Stimulated activated naive CD4-positive, alpha-beta T cell treated with Interleukin-2 at 50 U/mL for 16 hours (primary cell): ENCODE measurements at places on chromosomes 6 and 20.

DNA sequence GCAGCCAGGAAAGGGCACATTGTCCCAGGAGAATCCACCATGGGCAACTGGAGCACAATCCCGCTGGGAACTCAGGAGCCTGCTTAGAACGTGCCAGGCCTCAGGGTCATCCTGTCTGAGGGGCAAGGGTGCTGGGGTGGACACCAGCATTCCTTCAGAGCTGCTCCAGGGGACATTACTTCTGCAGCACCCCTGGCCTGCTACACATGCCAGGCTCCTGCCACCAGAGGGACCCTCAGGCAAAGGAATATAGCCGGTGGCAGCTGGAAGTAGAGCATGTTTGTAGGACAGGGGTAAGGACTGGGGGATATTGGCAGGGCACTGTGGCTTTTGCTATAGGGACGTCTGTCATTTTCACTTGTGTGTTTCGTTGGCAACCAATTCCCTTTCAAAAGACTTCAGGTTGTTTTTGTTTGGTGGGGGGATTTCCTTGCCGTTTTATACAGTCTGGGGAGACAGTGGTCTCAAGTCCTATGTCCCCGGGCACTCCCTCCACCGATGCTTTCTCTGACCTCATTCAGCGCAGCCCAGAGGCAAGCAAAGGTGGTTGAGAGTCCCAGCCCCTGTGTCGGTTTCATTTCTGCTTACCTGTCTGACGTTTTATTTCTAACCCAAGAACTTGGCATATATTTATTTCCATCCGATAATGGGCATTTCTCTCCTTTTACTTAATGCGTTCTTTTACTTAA is 130.8 kb downstream of the JPH2 start:
- DNase-seq = no peak

DNA sequence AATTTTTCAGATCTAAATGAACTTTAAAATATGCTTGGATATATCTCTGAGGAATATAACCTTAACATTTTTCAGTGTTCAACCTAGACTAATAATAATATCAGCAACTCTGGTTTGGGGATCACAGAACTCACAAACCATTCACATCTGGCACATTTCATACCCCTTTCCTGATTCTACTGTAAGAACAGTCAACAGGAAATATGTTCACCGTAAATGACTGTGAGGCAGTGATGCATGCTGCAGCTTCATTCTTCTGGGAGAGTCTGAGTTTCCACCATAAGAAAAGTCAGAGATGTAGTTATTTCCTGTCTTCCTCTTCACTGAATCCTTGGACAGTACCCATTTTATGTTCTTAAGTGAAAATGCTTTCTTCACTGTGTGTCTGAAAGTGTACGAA is 134.2 kb upstream of the IFNGR1 start:
- DNase-seq = no peak

GRCh38 chr20:10898552-10898951 is 224.8 kb upstream of the JAG1 start:
- DNase-seq = no peak

DNA sequence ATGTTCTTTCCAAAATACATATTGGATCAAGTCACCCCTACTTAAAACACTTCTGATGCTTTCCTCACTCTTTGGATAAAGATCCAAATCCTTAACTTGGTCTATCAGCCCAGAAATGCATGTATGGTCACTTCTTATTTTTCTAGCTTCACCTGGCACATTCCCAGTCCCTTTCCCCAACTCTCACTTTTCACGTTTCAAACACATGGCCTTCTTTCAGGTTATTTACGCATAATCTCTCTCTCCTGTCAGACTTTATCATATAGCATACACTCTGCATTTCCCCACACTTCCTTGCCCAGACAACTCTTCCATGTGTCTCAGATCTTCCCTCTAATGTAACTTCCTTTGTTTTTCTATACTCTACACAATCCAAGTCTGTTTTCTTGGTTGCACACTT is 12.8 kb downstream of the PHIP start:
- no peak for DNase-seq

DNA sequence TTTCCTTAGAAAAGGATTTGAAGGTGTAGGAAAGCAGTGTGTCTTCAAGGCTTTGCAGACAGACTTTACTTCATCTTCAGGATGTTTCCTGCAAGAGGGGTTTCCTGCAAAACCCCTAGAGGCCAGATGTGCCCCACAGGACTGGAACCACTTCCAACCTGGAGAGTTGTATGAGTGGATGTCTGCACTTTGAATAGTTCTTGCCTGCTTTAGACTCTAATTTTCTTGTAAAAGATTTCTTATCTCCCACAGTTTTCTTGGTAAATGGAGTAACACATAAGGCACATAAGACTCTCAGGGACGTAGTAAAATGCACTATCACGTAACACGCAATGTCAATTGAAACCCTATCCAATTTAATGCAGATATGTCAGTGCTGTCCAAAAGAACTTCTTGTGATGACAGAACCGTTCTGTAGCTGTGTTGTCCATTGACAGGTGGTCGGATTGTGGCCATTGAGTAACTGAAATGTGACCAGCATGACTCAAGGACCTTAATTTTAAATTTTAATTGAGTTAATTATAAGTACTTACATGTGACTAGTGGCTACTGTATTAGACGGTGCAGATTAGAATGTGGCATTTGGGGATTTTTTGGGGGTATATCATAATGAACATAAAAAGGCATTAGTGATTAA is 118.7 kb downstream of the JARID2 start:
- no peak for DNase-seq

- no peak for DNase-seq
Measured at GRCh38 chr6:105791583-105792318, 294.4 kb upstream of the PRDM1 start.

DNA sequence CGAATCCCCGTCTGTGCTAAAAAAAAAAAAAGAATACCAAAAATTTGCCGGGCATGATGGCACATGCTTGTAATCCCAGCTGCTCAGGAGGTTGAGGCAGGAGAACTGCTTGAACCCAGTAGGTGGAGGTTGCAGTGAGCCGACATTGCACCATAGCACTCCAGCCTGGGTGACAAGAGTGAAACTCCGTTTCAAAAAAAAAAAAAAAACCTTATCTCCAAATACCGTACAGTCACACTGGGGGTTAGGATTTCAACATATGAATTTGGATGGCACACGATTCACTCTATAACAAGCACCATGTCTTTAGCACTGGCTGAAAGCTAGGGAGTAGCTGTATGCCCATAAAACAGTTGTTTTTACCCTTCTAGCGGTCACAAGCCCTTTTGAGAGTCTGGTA is 3.8 kb downstream of the SMIM13 start:
- no peak for DNase-seq

DNA sequence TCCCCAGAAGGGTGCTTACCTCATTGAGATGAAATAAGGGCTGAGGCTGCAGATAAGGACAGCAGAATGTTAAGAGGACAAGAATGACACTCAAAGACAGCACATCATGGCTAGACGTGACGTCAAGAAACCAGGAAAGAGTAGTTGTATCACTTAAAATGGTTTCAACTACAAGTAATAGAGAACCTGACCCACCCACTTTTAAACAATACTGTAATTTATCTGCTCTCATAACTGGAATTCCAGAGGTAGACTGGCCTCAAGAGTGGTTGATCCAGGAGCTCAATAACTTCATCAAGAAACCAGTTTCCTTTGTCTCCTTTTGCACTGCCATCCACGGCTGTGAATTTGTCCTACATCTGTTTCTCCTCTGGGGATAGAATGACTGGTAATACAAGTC is 187.1 kb downstream of the EYA4 start:
- DNase-seq = no peak

GRCh38 chr6:8238773-8239683 is 136.7 kb upstream of the EEF1E1 start:
- DNase-seq = no peak

- no peak for DNase-seq
Measured at GRCh38 chr6:170438402-170438753, 114.7 kb downstream of the PSMB1 start.
